ENCODE measurements at places on chromosomes 5 and 9.

- DNase-seq, result no peak
Measured at GRCh38 chr5:50292735-50293394, 148.2 kb downstream of the EMB start.

- no peak for DNase-seq
Measured at GRCh38 chr5:38527475-38527874, 29.0 kb downstream of the LIFR start.

GRCh38 chr9:113951032-113951372 is 74.9 kb downstream of the ZNF618 start:
- DNase-seq, result no peak

GRCh38 chr9:127421057-127421456 is 3.1 kb upstream of the ZNF79 start:
- DNase-seq, result no peak

DNA sequence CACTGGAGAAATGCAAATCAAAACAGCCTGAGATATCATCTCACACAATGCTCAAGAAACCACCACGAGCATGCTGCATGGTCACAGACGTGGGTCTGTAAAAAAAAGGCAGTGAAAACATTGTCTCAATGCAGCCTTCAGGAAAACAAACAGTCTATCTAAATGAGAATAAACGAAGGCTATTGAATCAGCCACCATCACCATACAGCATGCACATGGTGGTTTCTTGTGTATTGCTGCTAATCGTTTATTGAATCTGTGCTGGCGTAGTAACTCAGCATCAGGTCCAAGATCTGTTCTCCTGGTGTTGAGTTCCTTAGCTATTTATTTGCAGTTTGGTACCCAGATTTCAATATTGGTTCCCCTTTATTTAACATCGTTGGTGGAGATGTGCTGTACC is 1115.0 kb downstream of the CDH18 start:
- DNase-seq, result no peak

GRCh38 chr5:154829589-154830218 is 20.7 kb downstream of the FAXDC2 start:
- no peak for DNase-seq

DNA sequence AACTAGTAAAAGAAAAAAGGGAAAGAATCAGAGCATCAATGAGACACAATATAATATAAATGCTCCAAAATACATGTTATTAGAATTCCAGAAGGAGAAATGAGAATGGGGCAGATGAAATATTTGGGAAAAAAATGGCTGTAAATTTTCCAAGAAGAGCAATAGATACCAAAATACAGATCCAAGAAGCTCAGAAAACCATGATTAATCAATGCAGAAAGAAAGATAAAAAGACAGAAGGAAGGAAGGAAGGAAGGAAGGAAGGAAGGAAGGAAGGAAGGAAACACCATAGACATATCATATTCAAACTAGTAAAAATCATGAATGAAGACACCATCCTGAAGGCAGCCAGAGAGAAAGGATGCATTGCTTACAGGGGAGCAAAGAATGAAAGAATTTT is 920.9 kb downstream of the EFNA5 start:
- DNase-seq, result no peak

GRCh38 chr5:1108865-1109174 is 3.0 kb downstream of the SLC12A7 start:
- no peak for DNase-seq

- DNase-seq, result no peak
Measured at GRCh38 chr9:87382900-87383299, 114.8 kb upstream of the DAPK1 start.

- DNase-seq, result no peak
Measured at GRCh38 chr5:76958991-76959767, 6.3 kb downstream of the CRHBP start.

- no peak for DNase-seq
Measured at GRCh38 chr9:96398582-96399324, 15.2 kb upstream of the SLC35D2 start.

GRCh38 chr9:104772714-104773510 is 9.0 kb downstream of the NIPSNAP3B start:
- no peak for DNase-seq

Measured in stimulated activated CD4-positive, alpha-beta T cell treated with anti-CD3 and anti-CD28 coated beads, Interleukin-1b, Interleukin-23, amount 100 ng/mL, for 1 hour (primary cell).